ENCODE measurements at places on chromosomes 3 and 15. TPM values are rescaled to one million over a fixed set of nuclear protein-coding genes. Genes with fewer than 3 reads are reported as not detected.

DNA sequence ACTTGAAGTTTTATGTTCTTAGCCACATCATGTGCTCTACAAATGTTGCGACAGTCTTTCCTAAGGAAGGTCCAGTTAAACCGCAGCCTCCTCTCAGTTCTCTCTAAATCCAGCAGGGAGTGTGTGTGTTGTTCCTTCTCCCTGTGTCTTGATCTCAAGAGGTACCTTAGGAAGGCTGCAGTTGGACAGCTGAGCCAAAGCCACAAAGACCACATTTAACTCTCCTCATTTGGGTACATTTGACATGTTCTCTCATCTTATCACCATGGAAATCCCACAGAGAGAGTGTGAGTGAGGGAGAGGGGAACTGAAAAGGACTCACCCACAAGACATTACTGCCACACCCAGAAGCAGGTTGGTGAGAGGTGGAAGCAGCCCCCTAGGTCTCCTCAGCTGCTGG lies 79.5 kb downstream of the CD200R1L start:
- no peak for DNase-seq
- no peaks in the 10 kb centered on the region for H3K36me3 ChIP-seq

DNA sequence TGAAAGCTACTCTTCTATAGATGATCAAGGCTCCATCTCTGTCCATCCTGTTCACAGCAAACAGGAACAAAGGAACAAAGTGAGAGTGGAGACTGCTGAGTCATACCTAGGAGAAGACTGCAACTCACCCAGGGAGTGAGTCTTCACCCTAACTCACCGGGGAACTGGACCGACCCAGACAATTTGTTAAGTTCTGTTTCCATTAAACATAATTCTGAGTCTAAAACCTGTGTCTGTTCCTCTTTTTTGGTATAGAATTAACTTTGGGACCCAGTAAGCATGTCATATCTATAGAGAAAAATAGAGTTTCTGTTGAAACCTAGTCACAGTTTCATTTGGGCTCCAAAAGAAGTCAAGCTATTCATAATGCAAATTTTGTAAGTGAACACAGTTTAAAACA lies 21.6 kb downstream of the CCDC80 start:
- no peaks in the 10 kb centered on the region for H3K4me1 ChIP-seq
- H3K4me3 ChIP-seq = no peak overlapping the region
- DNase-seq = no peak
- H3K36me3 ChIP-seq = no peaks in the 10 kb centered on the region

DNA sequence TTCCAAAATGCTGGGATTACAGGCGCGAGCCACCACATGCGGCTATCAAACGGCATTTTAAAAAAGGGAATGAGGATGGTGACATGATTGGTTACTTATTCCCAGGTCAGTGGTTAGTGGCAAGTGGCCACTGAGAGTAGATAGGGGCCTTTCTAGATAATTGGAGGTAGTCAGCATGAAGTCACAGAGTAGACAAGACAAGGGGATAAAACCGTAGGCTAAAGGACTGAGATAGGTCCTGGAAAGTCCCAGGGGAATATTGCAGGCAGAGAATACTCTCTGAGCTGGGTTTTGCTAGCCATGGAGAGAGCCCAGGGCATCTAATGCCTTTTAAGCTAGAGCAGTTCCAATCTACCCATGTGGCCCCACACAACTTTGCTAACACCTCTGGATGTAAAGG lies 52.2 kb downstream of the KCNAB1 start:
- H3K36me3 ChIP-seq = no peaks in the 10 kb centered on the region
- H3K4me3 ChIP-seq = no peak overlapping the region
- DNase-seq = no peak
- no peaks in the 10 kb centered on the region for H3K27me3 ChIP-seq
- no peaks in the 10 kb centered on the region for H3K4me1 ChIP-seq
- H3K27ac ChIP-seq = no peak overlapping the region

DNA sequence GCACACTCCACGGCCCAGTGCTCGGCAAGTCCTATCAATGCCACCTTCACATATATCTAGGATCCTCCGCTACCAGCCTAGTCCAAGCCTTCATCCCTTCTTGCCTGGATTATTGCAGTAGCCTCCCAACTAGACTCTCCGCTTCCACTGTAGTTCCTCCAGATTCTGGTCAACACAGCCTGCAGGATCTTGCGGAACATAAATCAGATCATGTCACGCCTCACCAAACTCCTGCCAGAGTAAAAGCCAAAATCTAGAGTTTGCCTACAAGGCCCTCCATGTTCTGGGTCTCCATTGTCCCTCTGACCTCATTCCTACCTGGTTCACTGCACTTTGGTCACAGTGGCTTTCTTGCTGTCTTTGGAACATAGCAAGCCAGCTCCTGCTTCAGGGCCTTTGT lies 3.6 kb downstream of the BDH1 start:
- no peak for DNase-seq
- peaks cover 13% of the 10 kb centered on the region for H3K27me3 ChIP-seq
- no peaks in the 10 kb centered on the region for H3K36me3 ChIP-seq

GRCh38 chr3:48896936-48897335 lies 1.7 kb downstream of the SLC25A20 start:
- no peak overlapping the region for H3K27ac ChIP-seq
- no peak overlapping the region for H3K4me3 ChIP-seq
- H3K4me1 ChIP-seq = peaks cover 12% of the 10 kb centered on the region
- no peak for DNase-seq
- no peaks in the 10 kb centered on the region for H3K36me3 ChIP-seq
- H3K27me3 ChIP-seq = no peaks in the 10 kb centered on the region

SLC30A4 gene
- total RNA-seq = 11.3 TPM

MAP6D1 gene
- 5.7 TPM for total RNA-seq

UBAP1L gene
- 15.9 TPM for total RNA-seq

GOLGA6A gene
- not detected for total RNA-seq

Measured in tibial nerve (tissue), 4 donors.